Left lung (tissue), 14 donors: ENCODE measurements at places on chromosomes 4 and X. TPM values are rescaled to one million over a fixed set of nuclear protein-coding genes. Genes with fewer than 3 reads are reported as not detected.

PAPSS1 gene
- 75.0 TPM for polyA plus RNA-seq

DNA sequence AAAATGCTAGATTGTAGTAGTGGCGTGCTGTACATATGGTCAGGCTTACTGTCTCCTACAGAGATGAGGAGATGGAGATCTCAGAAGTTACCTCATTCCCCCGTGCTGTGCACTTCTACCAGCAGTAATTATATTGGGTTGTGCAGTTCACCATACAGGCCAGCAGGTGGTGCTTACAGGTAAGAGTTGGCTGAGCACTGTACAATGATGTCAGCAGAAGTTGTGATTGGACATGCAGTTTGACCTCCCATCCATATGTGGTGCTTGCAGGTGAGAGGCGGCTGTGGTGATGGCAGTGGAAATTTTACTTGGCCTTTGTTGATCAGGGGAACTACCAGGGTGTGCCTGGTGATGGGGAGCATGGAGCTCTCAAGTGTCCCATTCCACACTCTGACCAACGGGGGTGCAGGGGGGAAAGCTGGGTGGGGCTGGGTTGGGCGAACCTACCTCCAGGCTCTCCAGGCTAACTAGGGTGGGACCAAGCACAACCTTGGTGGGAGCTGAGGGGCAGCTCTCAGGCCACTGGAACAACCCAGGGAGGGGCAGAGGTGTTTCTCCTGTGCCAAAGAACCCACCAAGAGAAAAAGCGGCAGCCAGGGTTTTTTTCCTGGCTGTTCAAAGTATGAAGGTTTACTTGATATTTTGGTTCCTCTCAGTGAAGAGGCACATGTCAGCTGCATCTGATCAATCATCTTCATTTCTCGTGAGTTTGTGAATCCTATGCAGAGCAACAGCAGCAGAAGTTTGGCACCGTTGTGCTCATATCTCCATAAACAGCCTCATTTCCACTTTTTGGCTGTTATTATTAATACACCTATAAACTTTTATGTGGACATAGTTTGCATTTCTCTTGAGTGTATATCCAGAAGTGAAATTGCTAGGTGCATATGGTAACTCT, 73.8 kb upstream of the FREM3 start:
- DNase-seq, result peak; percentile 35

- DNase-seq, result no peak
Measured at GRCh38 chrX:39577985-39578869, 519.5 kb downstream of the BCOR start.

- no peak for DNase-seq
Measured at GRCh38 chrX:110743679-110744340, 51.8 kb downstream of the CHRDL1 start.

SSX3 gene
- polyA plus RNA-seq, result not detected

GRCh38 chrX:48826876-48827653, 752 bp downstream of the ERAS start:
- no peak for DNase-seq

DNA sequence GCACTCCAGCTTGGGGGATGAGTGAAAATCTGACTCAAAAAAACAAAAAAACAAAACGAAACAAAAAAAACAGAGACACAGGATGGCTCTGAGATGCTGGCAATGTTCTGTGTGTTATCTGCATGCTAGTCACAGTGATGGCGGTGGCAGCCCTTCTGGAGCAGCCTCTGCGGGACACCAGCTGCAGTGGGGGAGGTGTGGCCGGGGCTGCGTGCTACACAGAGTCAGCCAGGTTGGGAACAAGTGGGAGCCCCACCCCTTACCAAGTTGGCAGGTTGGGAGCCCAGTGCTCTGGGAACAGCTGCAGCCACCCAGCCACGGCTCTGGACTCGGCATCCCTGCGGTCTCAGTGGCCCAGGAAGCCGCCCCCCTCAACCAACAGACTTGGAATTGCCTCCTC, 206.5 kb upstream of the ZFP42 start:
- no peak for DNase-seq

DNA sequence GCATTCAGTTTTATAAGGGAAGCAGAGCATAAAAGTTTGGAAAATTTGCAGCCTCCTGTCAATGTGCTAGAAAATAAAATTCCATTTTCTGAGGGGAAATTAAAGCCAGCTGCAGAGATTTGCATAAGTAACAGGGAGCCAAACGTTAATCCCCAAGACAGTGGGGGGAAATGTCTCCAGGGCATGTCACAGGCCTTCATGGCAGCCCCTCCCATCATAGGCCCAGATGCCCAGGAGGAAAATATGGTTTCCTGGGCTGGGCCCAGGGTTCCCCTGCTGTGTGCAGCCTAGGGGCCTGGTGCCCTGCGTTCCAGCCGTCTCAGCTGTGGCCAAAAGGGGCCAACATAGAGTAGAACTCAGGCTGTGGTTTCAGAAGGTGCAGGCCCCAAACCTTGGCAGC, 9.3 kb downstream of the RNF4 start:
- DNase-seq, result no peak

PABPC1L2B gene
- not detected for polyA plus RNA-seq

DNA sequence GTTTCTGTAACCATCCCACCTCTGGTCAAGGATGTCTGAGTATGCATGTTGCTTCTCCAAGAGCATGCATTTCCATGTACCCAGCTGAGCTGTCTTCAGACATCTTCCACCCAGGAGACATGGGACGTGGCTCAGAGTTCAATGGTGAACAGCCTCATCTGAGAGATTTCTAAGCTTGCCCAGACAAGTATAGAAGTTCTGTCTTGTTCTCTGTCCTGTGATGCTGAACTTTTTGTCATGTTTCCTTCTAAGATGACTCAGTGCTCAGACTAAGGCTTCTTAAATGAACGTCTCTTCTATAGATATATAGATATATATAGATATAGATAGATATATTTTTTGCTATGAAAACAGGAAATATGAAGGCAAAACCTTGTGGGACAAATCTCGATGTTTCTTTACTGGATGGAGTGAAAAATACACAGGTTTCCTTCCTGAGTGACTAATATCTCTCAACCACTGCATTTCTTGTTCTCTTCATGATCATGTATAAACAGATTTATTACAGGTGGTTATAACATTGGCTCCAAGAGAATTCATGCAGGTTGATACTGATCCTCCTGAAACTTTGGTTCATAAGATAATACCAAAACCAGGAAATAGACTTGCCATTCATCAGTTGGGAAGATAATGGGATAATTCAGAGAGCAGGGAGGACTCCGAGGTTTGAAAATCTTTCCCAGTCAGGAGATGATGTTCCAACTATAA, 168.2 kb downstream of the ZNF518B start:
- no peak for DNase-seq

DNA sequence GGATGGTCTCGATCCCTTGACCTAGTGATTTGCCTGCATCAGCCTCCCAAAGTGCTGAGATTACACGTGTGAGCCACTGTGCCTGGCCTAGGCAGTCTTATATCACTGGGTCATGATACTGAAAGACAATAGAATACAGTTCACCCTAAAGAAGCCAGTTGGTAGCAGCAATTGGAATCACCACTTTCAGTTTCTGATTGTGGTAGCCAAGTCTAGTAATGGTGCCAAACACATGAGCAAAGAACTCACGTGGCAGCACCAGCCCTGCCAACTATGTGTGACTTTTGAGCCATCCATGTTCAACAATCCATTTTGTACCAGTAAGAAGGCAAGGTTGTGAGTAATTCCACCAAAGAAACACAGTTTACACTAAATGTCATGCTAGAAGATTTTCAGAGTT, 548.4 kb downstream of the KLHL13 start:
- no peak for DNase-seq

- no peak for DNase-seq
Measured at GRCh38 chr4:88230969-88231771, 53.2 kb downstream of the PPM1K start.

- no peak for DNase-seq
Measured at GRCh38 chr4:123559955-123560871, 163.6 kb downstream of the SPRY1 start.

GRCh38 chr4:92172203-92172602, 131.6 kb upstream of the GRID2 start:
- no peak for DNase-seq

HDAC8 gene
- polyA plus RNA-seq, result 39.2 TPM

DNA sequence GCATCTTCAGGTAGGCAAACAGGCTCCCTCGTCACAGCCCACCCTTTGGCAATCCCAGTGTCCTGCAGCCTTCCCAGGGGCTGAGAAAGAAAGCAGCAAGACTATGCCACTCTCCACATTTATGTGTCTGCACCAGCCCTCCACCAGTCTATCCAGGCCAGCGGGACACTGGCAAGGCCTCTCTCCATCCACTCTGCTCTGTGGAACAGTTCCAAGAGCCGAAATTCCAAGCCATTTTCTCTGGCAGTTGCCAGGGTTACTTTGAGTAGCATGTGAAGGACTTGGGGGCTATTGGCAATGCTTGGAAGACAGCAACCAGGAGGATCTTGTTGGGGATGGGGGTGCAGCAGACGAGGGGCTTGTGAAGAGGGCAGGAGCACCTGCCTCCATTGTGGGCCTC, 52.1 kb downstream of the TSC22D3 start:
- no peak for DNase-seq

CENPVL3 gene
- polyA plus RNA-seq, result 0.17 TPM

GRCh38 chr4:184806711-184807110, 19.1 kb downstream of the ACSL1 start:
- no peak for DNase-seq

DNA sequence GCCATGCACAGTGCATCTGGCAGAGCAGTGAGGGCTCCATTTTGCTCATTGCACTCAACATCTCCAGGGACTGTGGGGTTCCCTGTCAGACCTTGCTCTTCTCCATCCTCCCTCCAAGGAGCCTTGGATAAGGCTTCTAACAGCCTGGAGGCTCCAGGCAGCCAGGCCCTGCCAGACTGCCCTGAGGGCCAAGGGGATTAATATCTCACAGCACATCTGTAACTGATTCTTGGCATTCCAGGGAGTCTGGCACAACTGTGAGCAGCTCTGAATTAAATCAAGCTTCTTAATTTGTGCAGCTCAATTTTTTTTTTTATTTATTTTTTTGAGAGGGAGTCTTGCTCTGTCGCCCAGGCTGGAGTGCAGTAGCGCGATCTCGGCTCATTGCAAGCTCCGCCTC, 224.5 kb upstream of the PGRMC2 start:
- no peak for DNase-seq

GRCh38 chrX:136835761-136836160, 44.8 kb downstream of the RBMX start:
- DNase-seq, result no peak

DNA sequence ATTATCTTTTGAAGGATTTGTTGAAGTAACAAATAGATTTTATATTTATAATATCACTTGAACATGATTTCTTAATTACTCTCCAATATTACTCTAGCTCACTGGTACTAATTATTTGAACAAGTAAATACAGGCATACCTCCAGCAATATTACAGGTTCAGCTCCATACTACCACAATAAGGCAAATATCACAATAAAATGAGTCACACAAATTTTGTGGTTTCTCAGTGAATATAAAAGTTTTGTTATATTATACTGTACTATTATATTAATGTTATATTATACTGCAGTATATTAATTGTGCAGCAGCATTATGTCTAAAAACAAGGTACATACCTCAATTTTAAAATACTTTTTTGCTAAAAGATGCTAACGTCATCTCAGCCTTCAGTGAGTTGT, 22.4 kb upstream of the IQCM start:
- DNase-seq, result no peak

- no peak for DNase-seq
Measured at GRCh38 chr4:73194064-73194463, 64.5 kb downstream of the ANKRD17 start.

GRCh38 chr4:182205306-182205705, 37.9 kb upstream of the TENM3 start:
- no peak for DNase-seq

TMEM271 gene
- not detected for polyA plus RNA-seq

- no peak for DNase-seq
Measured at GRCh38 chrX:123184866-123185276, 793 bp downstream of the GRIA3 start.

DNA sequence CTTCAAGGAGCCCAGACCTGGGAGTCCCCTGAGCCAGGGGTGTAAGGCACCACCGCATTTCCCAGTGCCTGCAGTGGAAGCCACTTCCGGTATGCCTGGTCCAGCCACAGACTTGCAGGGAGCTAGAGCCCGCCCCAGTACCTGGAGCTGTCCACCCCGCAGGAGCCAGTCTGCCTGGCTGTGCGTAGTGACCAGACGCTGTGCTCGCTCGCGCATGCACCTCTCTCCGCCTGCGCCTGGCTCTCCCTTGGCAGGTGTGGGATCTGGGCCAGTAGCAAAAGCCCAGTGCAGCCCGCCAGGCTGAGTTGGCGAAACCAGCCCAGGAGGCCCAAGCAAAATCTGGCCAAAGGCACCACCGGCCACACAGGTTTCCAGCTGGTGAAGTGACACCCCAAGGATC, 973.7 kb upstream of the AGA start:
- peak; percentile 67 for DNase-seq

DNA sequence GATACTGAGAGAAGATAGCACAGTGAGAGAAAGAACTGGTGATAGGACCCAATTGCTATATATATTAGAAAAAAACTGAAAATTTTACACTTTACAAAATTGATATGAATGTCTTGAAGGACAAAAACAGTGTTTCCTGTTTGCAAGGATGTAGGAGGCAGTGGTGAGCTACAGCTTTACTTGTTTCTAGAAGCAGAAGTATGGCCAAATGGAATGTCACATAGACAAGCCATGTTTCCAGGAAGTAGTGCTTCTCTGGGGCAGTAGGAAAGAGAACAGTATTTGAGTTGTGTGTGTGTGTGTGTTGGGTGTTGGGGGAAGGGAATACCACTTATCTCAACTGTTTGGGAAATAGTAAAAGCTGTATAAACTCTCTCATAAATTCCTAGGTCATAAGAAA, 60.9 kb upstream of the IBSP start:
- DNase-seq, result no peak

CYBB gene
- 15.7 TPM for polyA plus RNA-seq

DNA sequence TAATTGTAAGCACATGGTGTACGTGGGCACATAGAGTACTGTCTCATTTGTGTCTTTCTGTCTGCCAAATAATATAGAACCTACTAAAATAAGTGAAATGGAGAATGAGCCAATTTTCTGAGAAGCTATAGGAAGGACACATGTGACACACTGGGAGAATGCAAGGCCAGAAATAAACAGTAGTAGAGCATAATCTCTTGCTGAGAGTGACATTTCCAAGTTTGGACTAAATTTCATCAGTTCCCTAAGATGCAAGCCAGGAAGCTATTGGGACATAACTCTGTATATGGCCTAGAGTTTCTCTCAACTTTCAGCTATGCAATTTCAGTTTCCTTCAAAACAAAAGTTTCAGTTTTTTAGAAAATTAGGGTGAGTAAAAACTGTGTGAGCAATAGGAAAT, 638.7 kb downstream of the PCDH18 start:
- no peak for DNase-seq

RHOXF1 gene
- polyA plus RNA-seq, result 1.1 TPM
